CD4-positive, alpha-beta T cell treated with Interleukin-15 for 4 hours (primary cell): ENCODE measurements at places on chromosomes 1 and 21.

GRCh38 chr1:196399713-196400112 is 208.5 kb downstream of the KCNT2 start:
- DNase-seq, result no peak

- DNase-seq, result no peak
Observed at GRCh38 chr1:46455951-46456350, 33.7 kb upstream of the DMBX1 start.

- DNase-seq, result no peak
Observed at GRCh38 chr21:41437729-41438128, 11.7 kb downstream of the MX1 start.

- DNase-seq, result no peak
Observed at GRCh38 chr1:177487481-177487880, 316.7 kb downstream of the BRINP2 start.

GRCh38 chr1:36532810-36533401 is 50.2 kb upstream of the CSF3R start:
- DNase-seq, result no peak

DNA sequence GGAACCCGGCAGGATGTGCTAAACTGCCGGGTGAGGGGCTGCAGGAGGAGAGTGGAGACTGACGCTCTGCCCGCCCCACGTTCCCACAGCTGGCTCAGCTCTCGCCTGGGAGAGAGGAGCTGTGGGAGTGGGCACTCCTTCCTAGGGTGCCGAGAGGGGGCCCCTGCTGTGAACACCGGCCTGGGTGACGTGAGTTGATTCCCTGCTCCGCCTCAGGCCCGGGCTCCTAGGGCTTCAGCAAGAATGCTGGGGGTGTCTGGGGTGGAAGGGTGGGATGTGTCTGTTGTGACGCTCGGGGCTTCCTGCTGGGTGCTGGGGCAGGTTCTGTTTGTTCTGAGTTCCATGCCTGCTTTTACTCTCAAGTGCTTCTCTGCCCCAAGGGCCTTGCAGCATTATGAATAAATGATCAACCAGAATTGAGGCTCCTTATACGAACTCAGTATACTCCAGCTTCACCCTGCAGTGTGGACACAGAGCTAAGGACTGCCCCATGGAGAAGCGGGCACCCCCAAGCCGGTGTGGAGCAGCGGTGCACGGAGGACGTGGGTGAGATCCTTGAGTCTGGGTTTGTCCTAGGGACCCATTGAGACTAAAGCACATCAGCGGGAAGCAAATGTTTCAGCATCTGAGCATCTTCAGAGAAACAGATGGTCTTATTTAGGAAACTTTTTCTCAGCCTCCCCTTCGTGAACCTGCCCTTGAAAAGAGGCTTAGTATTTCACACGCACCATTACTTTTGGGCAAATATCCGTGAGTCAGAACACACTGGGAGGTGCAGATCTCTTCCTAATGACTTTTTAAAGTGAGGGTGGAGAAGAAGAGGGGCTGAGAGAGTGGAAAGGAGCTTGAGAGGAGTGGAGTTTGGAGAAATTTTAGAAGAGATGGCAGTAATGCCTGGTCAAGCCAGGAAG is 41.7 kb downstream of the SYT6 start:
- DNase-seq, result no peak

- no peak for DNase-seq
Observed at GRCh38 chr1:104387716-104388508, 638.2 kb downstream of the AMY1C start.

GRCh38 chr1:208111646-208112190 is 132.5 kb downstream of the PLXNA2 start:
- no peak for DNase-seq

- DNase-seq, result no peak
Observed at GRCh38 chr1:180623579-180624347, 8.1 kb upstream of the XPR1 start.

GRCh38 chr1:92461364-92462097 is 25.2 kb downstream of the GFI1 start:
- no peak for DNase-seq

DNA sequence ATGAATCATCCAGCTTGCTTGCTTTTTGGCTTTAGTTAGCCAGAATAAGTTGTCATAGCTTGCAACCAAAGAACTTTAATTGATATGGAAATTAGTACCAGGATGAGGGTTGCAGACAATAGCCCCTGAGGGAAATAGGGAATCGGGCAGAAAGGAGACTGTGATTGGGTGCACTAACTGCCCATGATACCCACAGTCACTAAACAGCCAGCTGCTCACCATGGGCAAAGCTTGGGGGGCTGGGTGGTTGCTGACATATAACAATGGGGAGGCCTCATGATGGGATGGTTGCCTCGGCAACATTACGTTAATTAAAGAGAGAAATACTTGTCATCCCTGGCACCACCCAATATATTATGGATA is 17.8 kb upstream of the PLA2G2E start:
- no peak for DNase-seq

- no peak for DNase-seq
Observed at GRCh38 chr1:17441265-17441992, 2.0 kb upstream of the RCC2 start.

- DNase-seq, result no peak
Observed at GRCh38 chr1:228228601-228229074, 20.8 kb downstream of the OBSCN start.

DNA sequence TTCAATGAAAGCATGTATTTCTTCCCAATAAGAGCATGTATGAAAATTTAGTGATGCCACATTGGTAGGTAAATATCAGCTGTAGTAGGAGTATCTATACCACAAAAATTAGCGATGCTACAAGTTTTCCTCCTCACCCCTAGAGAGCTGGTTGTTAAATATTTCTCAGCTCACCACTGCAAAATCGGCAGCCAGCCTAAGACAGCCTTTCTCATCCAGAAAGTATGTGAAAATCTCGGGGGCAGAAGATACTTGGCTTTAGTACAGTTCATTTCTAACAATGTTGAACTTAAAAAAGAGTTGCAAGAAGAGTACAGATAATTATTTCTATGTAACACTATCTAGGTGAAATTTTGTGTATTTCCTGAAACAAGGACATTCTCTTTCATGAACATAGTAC is 235.4 kb downstream of the TPR start:
- no peak for DNase-seq

DNA sequence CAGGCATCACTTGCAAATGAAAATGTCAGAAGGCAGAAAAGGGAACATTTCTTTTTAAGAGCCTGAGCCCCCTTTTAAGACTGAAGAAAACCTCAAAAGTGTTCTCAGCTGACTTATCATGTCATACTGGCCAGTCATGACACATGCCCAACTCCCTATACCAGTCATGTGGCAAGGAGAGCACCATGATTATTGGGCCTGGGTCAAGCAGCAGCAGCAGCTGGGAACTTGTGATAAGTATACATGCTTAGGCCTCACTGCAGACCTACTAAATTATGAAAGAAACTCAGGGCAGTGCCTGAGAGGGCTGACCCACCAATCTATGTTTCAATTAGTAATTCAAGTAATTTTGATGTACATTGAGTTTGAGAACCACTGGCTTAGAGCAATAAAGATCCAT is 8.6 kb downstream of the RO60 start:
- DNase-seq, result no peak

DNA sequence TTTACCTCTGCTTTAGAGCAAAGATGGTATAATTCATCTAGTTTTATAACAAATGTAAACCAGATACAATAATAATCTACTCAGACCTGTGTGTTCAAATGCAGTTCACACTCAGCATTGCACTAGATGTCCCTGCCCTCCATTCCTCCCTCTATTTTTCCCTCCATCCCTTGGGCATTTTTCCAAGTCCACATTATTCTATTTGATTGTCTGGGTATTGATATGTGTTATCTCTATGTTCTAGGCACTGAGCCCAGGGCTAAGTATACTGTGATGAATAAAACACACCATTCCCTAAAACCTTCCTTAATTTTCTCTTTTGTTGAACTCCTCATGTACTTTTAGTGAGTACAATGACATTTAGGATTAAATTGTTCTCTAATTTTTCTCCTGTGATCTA is 66.2 kb upstream of the HMCN1 start:
- DNase-seq, result no peak

- no peak for DNase-seq
Observed at GRCh38 chr1:41902159-41902577, 16.6 kb downstream of the HIVEP3 start.

GRCh38 chr1:221886743-221887414 is 145.0 kb upstream of the DUSP10 start:
- DNase-seq, result no peak

- no peak for DNase-seq
Observed at GRCh38 chr21:25528515-25528914, 78.8 kb downstream of the MRPL39 start.

DNA sequence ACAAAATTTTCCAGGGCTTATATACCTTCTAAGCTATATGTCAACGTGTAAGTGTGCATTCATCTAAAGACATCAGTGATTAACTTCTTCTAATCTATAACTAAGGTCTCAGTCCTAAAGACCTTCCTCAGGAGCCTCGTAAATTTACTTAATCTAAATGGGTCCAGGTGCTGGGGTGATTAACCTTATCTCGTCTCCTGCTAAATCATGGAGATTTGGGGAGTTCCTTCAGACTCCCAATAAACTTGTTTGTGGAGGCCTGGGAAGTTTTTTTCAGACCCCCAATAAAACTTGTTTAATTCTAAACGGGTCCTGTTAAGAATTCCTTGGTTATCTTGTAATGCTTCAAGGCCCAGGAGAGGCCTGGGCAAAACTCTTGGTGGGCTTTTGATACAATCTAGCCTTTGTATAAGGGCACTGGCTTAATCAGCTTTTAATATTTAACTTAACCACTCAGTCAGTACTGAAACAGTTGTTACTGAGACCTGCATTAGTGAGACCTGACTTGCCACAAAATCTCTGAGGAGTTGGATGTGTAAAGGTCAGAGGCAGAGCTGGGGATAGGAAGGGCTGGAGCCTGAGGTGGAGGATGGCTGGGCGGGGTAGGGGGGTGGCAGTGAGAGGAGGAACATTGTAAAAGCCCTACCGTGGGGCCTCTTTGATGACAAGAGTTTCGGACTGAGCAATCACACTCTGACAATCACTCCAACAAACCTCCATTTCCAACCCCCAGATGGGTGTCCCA is 6.2 kb upstream of the HMGCS2 start:
- DNase-seq, result no peak
